ENCODE measurements at places on chromosomes 1 and 21. TPM values are rescaled to one million over a fixed set of nuclear protein-coding genes. Genes with fewer than 3 reads are reported as not detected.

Gene FCRL4
- not detected for total RNA-seq

Gene PADI2
- 0.21 TPM for total RNA-seq

Gene CD53
- total RNA-seq, result 18.7 TPM

Gene MTARC1
- 2.2 TPM for total RNA-seq

Gene WNT4
- not detected for total RNA-seq

Gene CAMK1G
- total RNA-seq, result not detected

Gene OPTC
- not detected for total RNA-seq

Gene CACHD1
- total RNA-seq, result 4.3 TPM

Gene LCE1E
- total RNA-seq, result not detected

Gene RUNX3
- 0.21 TPM for total RNA-seq

Gene CHRNB2
- not detected for total RNA-seq

Gene C1QB
- total RNA-seq, result 454 TPM
